ENCODE measurements at places on chromosomes 13 and 19. TPM values are rescaled to one million over a fixed set of nuclear protein-coding genes. Genes with fewer than 3 reads are reported as not detected.

DNA sequence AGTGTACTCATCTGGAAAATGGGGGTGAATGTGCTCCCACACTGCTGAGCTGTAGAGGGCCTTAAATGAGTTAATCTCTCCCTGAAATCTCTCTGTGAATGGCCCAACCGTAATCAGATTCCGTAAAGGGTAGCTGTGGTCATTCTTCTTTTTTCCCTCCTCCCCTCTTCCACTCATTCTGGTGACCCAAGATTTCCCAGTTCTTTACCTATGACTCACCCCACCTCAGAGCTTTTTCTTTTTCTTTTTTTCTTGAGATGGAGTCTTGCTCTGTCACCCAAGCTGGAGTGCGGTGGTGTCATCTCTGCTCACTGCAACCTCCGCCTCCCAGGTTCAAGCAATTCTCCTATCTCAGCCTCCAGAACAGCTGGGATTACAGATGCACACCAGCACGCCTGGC, 33.3 kb upstream of the MUC16 start:
- DNase-seq = no peak
- H3K27ac ChIP-seq = no peak overlapping the region
- no peak overlapping the region for H3K4me3 ChIP-seq
- H3K27me3 ChIP-seq = no peaks in the 10 kb centered on the region

DNA sequence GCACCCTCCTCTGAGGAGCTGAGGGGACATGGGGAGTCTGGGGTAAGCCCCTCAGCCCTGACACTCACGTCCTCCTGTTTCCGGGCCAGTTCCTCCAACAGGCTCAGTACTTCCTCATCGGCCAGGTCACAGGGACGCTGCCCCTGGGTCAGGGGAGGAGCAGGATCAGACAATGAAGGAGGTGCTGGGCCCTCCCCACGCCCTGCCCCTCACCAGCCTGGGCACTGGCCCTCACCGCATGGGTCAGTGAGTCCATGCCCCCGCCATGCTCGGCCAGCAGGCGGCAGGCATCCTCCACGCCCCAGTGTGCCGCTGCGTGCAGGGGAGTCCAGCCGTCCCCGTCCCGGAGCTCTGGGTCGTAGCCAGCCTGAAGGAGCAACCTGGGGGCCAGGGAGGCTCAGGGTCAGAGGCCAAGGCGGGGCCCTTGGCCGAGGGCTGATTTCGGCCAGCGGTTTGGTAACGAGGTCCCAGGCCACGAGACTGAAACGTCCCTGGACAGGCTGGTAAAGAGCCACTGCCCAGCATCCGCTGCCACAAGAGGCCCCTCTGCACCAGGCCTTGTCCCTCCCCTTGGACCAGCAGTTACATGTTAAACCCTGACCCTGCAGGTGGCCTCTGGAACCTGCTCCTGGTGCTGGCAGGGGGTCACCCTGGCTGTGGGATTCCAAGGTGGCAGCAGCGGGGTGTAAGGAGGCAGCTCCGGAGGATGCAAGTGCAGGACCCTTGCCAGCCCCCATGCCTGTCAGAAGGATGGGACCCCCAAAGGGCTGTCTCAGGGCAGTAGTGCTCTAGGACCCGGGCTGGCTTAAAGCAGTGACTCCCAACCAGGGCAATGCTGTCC, 18.5 kb downstream of the PPP1R12C start:
- no peak overlapping the region for H3K27ac ChIP-seq
- DNase-seq = no peak
- H3K27me3 ChIP-seq = no peaks in the 10 kb centered on the region
- no peak overlapping the region for H3K4me3 ChIP-seq
- peaks cover 32% of the 10 kb centered on the region for H3K36me3 ChIP-seq

- no peak within 1 kb of the TSS for H3K4me3 ChIP-seq
- no peak for DNase-seq
- no peaks in the 10 kb centered on the region for H3K4me1 ChIP-seq
- H3K27ac ChIP-seq = no peak within 1 kb of the TSS
- no peaks in the 10 kb centered on the region for H3K36me3 ChIP-seq
Observed at GRCh38 chr19:54063350-54064116, at the start of gene VSTM1. Gene VSTM1, minus strand, starts transcription at chr19:54063897. Its CDS starts 120 bp downstream, at chr19:54063777.

Gene NXNL1
- not detected for polyA plus RNA-seq

GRCh38 chr13:51825165-51825592, 19.8 kb downstream of the TMEM272 start:
- H3K36me3 ChIP-seq = no peaks in the 10 kb centered on the region
- H3K4me1 ChIP-seq = no peaks in the 10 kb centered on the region
- peaks cover 4% of the 10 kb centered on the region for H3K27me3 ChIP-seq
- H3K27ac ChIP-seq = no peak overlapping the region

Gene GNA15
- polyA plus RNA-seq = 0.17 TPM

DNA sequence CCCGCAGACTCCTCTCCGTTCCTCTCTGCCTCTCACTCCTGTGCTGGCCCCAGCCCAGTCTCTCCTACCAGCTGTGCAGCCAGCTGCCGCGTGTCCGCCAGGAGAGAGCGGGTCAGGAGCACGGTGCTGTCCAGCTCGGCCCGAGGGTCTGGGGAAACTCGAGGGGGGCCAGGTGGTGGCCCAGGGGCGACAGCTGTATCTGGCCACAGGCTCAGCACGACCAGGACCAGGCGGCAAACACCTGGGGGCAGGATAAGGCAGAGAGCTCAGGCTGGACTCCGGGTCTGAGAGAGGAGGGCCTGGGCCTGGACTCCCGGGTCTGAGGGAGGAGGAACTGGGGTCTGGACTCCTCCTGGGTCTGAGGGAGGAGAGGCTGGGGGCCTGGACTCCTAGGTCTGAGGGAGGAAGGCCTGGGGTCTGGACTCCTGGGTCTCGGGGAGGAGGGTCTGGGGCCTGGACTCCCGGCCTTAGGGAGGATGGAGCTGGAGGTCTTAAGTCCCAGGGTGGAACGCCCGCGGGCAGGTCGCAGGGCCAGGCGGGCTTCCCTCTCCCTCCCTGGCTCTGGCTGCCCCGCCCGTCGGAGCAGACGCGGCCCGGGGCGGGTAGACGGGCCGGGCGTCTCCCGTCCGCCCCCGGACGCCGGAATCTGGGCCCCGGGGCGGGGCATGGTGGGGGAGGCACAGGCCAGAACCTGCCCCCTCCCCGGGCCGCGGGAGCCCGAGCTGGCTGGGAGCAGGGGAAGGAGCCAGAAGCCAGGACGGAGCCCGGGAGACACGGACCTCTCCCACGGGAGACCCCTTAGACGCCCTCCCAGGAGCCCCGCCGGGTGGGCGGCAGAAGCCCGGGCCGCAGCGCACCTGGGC, 1.3 kb downstream of the IL11 start:
- no peak overlapping the region for H3K4me3 ChIP-seq
- DNase-seq = no peak

GRCh38 chr13:65562305-65562704, 1667.8 kb downstream of the PCDH9 start:
- H3K4me1 ChIP-seq = no peaks in the 10 kb centered on the region
- H3K27me3 ChIP-seq = no peaks in the 10 kb centered on the region
- no peak overlapping the region for H3K4me3 ChIP-seq

Gene CERS1
- polyA plus RNA-seq = 8.5 TPM

Gene RUBCNL
- polyA plus RNA-seq = not detected

Gene GPR12
- not detected for polyA plus RNA-seq

Gene KANK3
- 25.0 TPM for polyA plus RNA-seq

- peaks cover 9% of the 10 kb centered on the region for H3K27me3 ChIP-seq
- no peak overlapping the region for H3K27ac ChIP-seq
Observed at GRCh38 chr19:6473647-6474046, 7.9 kb downstream of the DENND1C start.

DNA sequence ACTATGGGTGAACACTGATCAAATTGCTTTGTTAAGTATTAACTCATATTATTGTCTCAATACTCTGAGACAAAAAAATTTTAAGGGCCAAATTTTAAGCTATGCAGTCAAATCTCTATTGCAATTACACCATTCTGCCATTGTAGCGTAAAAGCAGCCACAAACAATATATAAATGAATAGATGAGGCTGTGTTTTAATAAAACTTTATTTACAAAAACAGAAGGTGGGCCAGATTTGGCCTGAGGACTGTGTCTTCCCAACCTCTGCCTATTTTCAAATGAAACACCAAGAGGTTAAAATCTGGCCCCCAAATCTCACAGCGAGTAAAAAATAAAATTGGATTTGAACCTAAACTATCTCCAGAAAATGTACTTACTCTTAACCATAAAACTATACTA, 51.7 kb downstream of the MBD3L2B start:
- no peaks in the 10 kb centered on the region for H3K4me1 ChIP-seq
- no peak overlapping the region for H3K27ac ChIP-seq
- H3K27me3 ChIP-seq = no peaks in the 10 kb centered on the region
- no peak for DNase-seq
- no peak overlapping the region for H3K4me3 ChIP-seq
- H3K36me3 ChIP-seq = no peaks in the 10 kb centered on the region

- no peaks in the 10 kb centered on the region for H3K27me3 ChIP-seq
- peaks cover 17% of the 10 kb centered on the region for H3K4me1 ChIP-seq
- no peak overlapping the region for H3K4me3 ChIP-seq
Observed at GRCh38 chr19:17307876-17308377, 1.4 kb upstream of the DDA1 start.

Gene ATP4B
- 0.06 TPM for polyA plus RNA-seq

DNA sequence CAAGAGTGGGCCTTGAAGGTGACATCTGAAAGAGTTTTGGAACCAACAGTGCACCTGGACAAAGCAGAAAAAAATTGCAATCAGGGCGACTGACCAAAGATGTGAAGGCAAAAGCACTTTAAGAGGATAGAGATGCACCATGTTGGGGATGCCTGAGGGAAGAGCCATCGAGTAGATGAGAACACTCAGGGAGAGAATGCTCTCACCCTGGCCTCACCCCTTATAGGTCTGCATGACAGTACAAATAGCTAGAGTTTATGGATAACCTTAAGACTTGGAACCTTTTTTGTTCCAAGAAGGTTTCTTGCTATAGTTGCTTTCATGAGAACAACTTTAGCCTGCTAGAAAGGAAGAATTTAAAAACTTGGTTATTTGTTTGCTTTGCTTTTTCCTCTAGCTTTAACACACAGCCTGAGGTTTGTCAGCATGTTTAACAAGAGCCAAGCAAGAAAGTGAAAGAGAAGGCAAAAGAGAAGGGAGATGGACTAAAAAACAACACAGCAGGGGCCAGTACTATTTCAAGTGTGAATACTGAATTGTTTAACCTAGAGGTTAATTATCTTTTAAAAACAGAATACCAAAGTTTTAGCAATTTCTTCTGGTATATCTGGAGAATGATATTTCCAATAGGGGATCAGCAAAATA, 418.9 kb downstream of the DIAPH3 start:
- no peak overlapping the region for H3K27ac ChIP-seq
- no peaks in the 10 kb centered on the region for H3K36me3 ChIP-seq
- no peaks in the 10 kb centered on the region for H3K27me3 ChIP-seq
- no peaks in the 10 kb centered on the region for H3K4me1 ChIP-seq
- no peak for DNase-seq
- no peak overlapping the region for H3K4me3 ChIP-seq

GRCh38 chr13:49840266-49840665, 47.8 kb upstream of the KPNA3 start:
- H3K27ac ChIP-seq = no peak overlapping the region
- no peak for DNase-seq
- H3K27me3 ChIP-seq = no peaks in the 10 kb centered on the region
- no peaks in the 10 kb centered on the region for H3K36me3 ChIP-seq
- H3K4me3 ChIP-seq = no peak overlapping the region
- no peaks in the 10 kb centered on the region for H3K4me1 ChIP-seq

Gene LILRB5
- polyA plus RNA-seq = not detected

DNA sequence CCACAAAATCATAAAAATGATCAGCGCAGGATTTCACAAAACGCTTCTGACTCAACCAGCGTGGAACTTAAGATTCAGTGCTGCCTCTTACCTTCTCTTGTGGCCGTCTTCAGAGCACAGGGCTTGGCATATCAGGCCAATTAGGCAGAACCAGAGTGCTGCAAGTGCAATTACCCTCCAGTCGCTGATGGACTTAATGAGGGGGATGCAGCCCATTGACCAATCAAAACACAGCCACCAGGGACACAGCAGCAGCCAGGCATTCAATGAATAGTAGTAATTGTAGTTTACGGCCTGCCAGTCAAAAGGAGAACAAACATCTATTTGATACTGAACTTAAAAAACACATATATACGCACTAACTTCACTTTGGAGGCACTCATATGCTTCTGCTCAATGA, 38.2 kb downstream of the TMTC4 start:
- H3K27me3 ChIP-seq = no peaks in the 10 kb centered on the region
- DNase-seq = no peak
- H3K4me3 ChIP-seq = no peak overlapping the region
- H3K36me3 ChIP-seq = peaks cover 23% of the 10 kb centered on the region

Gene NLRP11
- not detected for polyA plus RNA-seq

DNA sequence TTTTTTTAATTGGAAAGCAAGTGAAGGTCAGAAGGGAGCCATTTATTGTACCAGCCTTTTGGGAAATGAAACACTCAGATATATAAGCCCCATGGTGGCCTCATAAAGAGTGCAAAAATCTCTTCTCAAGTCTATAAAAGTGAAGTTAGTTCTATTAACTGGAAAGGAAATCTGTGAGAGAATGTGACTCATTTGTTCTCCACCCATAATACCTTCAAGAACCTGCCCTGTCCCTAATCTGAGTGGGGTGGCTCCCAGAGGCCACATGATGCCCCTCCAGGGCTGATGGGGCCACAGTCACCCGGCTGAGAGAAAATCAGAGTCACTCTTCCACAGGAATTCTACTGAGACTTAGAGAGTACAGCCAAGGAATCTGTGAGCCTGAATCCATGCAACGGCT, 65.8 kb upstream of the SERP2 start:
- H3K4me1 ChIP-seq = peaks cover 29% of the 10 kb centered on the region
- no peak overlapping the region for H3K4me3 ChIP-seq
- H3K36me3 ChIP-seq = no peaks in the 10 kb centered on the region

- no peak for DNase-seq
- H3K4me3 ChIP-seq = no peak overlapping the region
- H3K27me3 ChIP-seq = peaks cover 4% of the 10 kb centered on the region
- no peak overlapping the region for H3K27ac ChIP-seq
Observed at GRCh38 chr19:15471639-15472101, 7.3 kb upstream of the RASAL3 start.

Gene IGFLR1
- 7.6 TPM for polyA plus RNA-seq

DNA sequence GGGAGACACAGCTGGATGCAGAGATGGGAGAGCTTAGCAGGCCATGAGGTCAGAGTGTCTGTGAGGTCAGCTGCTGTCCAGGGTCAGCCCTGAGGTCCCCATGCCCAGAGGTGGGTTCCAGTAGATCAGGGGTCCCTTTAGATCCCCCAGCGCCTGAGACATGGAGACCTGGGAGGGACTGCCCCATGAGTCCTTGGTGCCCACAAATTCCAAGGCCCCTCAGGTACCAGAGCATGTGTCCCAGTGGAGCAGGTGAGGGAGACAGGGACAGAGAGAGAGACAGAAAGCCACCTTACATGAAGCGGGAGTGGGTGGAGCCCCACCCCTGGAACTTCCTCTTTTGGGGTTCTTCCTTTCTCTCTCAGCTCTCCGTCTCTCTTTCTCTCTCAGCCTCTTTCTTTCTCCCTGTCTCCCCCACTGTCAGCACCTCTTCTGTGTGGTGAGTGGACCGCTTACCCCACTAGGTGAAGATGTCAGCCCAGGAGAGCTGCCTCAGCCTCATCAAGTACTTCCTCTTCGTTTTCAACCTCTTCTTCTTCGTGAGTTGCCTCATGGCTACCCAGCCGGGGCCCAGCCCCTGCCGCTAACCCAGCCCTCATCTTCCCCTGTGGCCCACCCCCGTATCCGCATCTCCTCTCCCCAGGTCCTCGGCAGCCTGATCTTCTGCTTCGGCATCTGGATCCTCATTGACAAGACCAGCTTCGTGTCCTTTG, at the start of gene CD37:
TSS of gene CD37 (plus strand) at position 336 of the 713 bp plus-strand sequence. CDS start at position 471, 135 bp downstream.
- no peak within 1 kb of the TSS for H3K4me3 ChIP-seq
- no peak for DNase-seq
- no peaks in the 10 kb centered on the region for H3K36me3 ChIP-seq
- no peak within 1 kb of the TSS for H3K27ac ChIP-seq
- peaks cover 13% of the 10 kb centered on the region for H3K4me1 ChIP-seq

- H3K36me3 ChIP-seq = no peaks in the 10 kb centered on the region
- no peak overlapping the region for H3K4me3 ChIP-seq
- no peaks in the 10 kb centered on the region for H3K27me3 ChIP-seq
- peak overlapping the region; percentile 7 for H3K27ac ChIP-seq
Observed at GRCh38 chr19:609004-609346, 19.3 kb downstream of the HCN2 start.

Gene ZNF284
- 0.98 TPM for polyA plus RNA-seq

Gene CEBPA
- 0.06 TPM for polyA plus RNA-seq

Gene USPL1
- 14.6 TPM for polyA plus RNA-seq
